Right lobe of liver (tissue), 6 donors: ENCODE measurements at places on chromosomes 6 and 20. TPM values are rescaled to one million over a fixed set of nuclear protein-coding genes. Genes with fewer than 3 reads are reported as not detected.

DNA sequence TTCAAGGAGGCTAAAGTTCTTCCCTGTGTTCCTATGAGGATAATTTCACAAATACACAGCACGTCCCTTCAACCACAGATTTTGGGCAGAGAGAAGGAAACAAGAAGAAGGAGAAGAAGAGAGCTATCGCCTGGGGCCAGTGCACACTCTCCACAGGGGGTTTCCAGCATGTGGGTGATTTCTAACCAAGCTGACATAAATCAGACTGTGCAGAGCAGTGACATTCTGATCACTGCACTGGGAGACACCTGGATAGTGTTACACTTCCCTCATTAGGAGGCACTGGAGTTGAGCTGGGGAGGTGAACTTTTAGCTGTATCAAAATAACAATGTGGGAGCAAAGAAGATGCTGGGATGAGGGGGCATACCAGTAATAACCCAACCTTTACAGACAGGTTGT lies 71.8 kb upstream of the CENPW start:
- no peak for DNase-seq

- DNase-seq: peak; percentile 45
Measured at GRCh38 chr6:105791583-105792318, 294.4 kb upstream of the PRDM1 start.

GRCh38 chr6:75747152-75747992 lies 1.7 kb upstream of the MYO6 start:
- no peak for DNase-seq

The GRM1 gene
- 0.07 TPM for total RNA-seq

The ELOVL4 gene
- total RNA-seq: not detected
